Naive thymus-derived CD8-positive, alpha-beta T cell (primary cell): ENCODE measurements at places on chromosomes 11 and 22. TPM values are rescaled to one million over a fixed set of nuclear protein-coding genes. Genes with fewer than 3 reads are reported as not detected.

Gene WEE1
- 0.99 TPM for total RNA-seq

- DNase-seq: peak; percentile 19
These were observed 10.8 kb upstream of the OR51D1 start for GRCh38 chr11:4626207-4627099.

DNA sequence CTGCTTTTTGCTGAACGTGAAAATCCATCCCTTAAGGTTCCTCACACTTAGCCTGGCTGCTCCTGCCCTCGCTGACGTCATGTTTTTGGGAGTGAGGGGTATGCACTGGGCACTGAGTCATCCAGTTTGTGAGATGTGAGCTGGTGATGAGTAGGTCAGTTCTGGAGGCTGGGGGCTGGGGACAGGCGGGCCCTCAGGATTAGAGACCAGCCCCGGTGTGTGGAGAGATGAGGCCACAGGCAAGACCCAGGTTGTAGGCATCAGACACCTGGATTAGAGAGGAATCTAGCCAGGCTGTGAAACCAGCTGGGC, 9.2 kb downstream of the KCNC1 start:
- no peak for DNase-seq

DNA sequence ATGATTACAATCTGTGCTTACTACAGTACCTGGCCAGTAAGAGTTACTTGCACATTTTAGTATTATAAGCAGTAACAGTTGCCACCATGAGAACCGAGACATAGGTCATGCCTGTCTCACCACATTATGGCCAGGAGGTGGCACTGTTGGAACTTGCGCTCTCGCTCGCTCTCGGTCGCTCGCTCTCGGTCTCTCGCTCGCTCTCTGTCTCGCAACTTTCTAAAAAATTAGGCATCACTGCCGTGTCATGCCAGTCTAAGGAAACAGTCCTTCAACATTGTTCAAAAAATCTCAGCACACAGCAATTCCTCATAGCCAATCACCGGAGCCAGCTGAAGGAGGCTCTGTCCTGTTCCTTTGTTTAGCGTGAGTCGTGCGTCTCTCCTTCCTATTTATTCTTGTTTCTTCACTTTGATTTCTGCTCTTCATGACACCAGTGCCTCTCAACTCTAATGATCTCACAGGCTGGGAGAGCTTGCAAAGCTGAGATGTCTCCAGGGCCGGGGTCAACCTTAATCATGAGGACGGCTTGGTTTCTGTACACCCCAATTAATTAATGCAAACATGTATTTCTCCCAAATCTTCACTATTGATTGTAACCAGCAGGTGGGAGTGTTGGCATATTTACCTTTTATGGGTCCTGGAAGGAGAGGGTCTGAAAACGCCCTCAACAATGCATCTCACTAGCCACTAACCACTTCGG, 6.3 kb upstream of the ADAMTS8 start:
- peak; percentile 70 for DNase-seq

Gene MICAL2
- 7.0 TPM for total RNA-seq

- DNase-seq: no peak
These were observed at the start of gene MMP11 for GRCh38 chr22:23772649-23773473. MMP11 (plus strand) TSS chr22:23772849; CDS start chr22:23772871, 22 bp downstream.
